ENCODE measurements at places on chromosomes 4 and X.

DNA sequence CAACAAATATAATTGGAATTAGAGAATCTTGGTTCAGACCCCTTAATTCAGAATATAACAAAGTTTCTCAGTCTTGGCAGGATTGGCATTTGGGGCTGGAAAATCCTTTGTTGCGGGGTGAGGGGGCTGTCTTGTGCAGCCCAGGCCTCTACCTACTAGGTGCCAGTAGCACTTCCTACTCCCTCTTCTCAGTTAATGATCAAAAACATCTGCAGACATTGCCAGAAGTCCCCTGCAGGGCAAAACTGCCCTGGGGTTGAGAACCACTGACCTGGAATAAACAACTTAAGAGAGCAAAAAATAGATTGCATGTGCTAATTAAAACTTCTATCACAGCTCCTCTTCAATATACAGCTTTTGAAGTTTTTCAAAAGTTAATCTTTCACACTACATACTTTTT lies 36.7 kb upstream of the CXorf38 start:
- no peak for DNase-seq

DNA sequence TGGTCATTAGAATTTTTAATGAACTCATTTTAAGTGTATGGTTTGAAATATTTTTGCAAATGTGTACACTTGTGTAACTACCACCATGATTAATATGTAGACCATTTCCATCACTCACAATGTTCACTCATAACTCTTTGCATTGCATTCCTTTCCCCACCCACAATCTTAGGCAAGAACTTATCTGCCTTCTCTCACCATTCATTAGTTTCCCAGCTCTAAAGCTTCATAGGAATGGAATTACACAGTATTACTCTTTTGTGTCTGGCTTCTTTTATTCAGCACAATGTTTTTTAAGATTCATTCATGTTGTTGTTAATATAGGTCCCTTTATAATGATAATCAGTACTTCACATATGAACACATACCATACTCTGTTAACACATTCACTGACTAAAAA lies 106.1 kb downstream of the ARAP2 start:
- DNase-seq, result no peak

GRCh38 chr4:187393531-187394344 lies 601.8 kb upstream of the ZFP42 start:
- DNase-seq, result no peak

DNA sequence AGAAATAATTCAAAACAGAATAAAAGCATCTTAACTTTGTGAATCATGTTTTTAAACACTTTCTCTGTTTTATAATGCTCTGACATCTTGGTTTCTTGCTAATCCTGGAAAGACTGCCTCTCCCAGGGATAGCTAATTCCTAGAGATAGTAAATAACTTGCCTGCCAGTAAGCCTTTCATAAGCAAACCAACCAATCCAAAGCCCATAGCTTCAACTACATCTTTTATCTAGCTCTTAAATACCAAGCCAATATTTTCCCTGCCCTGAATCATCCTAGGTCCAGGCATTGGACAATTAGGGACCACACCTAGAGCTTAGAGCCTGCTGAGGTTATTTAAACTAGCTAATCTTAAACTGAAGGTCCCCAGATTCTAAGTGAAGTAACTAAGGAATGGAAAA lies 223.7 kb upstream of the DIPK2B start:
- DNase-seq, result no peak

- DNase-seq, result no peak
Observed at GRCh38 chrX:130393451-130394074, 8.1 kb upstream of the GPR119 start.

GRCh38 chr4:183434666-183435190 lies 9.7 kb upstream of the CDKN2AIP start:
- no peak for DNase-seq

GRCh38 chr4:85496126-85496849 lies 21.3 kb downstream of the ARHGAP24 start:
- no peak for DNase-seq

- DNase-seq, result no peak
Observed at GRCh38 chr4:81732980-81733379, 261.3 kb upstream of the RASGEF1B start.

DNA sequence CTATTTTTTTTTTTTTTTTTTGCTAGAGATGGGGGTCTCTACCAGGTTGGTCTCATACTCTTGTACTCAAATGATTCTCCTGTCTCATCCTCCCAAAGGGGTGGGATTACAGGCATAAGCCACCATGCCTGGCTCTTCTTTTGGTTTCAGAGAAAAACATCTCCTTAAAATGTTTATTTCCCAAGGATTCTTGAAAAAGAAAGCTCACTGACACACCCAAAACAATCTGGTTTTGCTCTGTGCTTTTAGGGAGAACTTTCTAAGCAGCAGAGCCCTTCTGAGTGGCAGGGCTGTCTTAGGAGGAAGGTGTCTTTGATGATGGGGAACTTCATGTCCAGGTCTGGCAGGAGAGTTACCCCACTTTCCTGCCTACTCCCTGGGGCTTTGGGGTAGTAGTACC lies 1.2 kb downstream of the SOD3 start:
- no peak for DNase-seq

DNA sequence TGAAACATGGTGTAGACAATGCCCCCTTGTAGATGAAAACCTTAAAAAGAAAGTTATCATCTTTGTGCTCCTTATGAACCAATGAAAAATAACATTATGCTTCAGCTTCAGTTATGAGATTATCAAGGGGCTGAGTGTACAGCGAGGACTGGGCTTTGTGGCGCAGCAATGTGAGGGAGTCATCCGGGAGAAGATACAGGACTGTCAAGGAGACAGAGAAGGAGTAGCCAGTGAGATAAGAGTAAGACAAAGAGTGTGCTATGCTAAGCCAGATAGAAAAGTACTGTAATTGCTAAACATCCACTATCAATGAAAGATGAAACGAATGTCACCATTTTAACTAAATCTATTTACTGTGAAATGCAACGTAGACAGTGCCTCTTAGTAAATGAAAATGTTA lies 3.6 kb upstream of the KLHL15 start:
- DNase-seq, result no peak

DNA sequence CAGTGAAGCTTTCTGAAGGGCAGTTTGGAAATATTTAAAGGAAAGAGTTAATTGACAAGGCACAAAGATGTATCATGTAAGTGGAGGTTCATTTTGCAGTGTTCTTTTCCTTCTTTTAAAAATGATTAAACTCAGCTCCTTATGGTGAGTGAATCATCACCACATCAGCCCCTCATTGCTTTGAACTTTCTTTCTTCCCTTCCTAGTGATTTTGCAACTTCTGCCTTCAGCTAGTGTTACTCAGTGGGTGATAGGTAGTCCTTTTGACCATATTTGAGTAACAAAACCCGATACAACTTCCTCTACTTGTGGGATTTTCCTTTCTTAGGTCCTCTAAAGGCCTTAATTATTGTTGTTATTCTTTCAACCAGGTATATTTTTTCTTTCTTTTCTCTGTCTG lies 8.2 kb downstream of the ZCCHC4 start:
- DNase-seq, result no peak

DNA sequence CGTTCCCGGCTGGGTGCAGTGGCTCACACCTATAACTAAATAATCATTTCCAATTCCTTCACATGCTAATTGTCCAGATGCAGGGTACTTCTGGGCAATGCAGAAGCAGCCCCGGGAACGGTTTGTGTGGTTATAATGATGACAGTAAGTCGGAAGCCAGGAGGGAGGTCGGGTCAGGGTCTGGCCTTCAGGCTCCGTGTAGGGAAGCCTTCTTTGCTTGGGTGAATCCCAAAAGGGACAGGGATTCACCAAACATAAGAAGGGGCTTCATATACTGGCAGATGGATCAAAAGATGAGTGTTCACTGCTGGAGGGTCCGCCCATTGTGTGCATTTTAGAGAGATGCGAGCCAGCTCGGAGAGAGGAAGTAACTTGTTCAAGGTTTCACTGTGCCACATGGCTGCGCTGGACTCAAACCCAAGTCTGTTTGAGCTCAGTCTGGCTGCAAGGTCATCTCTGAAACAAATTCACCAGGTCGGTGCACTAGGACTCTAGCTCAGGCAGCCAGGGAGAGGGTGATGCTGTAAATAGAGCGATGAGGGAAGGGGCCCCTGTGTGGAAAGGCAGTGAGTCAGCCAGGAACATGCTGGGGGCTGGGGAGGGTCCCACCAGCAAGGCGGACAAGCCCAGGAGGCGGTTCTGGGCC lies 4.8 kb upstream of the KIAA0232 start:
- peak; percentile 8 for DNase-seq

All from stimulated activated CD8-positive, alpha-beta memory T cell treated with anti-CD3 and anti-CD28 coated beads, Interleukin-4, amount 100 ng/mL, for 1 hour (primary cell).